Pancreas (tissue), 10 donors: ENCODE measurements at places on chromosomes 2 and 18. TPM values are rescaled to one million over a fixed set of nuclear protein-coding genes. Genes with fewer than 3 reads are reported as not detected.

DNA sequence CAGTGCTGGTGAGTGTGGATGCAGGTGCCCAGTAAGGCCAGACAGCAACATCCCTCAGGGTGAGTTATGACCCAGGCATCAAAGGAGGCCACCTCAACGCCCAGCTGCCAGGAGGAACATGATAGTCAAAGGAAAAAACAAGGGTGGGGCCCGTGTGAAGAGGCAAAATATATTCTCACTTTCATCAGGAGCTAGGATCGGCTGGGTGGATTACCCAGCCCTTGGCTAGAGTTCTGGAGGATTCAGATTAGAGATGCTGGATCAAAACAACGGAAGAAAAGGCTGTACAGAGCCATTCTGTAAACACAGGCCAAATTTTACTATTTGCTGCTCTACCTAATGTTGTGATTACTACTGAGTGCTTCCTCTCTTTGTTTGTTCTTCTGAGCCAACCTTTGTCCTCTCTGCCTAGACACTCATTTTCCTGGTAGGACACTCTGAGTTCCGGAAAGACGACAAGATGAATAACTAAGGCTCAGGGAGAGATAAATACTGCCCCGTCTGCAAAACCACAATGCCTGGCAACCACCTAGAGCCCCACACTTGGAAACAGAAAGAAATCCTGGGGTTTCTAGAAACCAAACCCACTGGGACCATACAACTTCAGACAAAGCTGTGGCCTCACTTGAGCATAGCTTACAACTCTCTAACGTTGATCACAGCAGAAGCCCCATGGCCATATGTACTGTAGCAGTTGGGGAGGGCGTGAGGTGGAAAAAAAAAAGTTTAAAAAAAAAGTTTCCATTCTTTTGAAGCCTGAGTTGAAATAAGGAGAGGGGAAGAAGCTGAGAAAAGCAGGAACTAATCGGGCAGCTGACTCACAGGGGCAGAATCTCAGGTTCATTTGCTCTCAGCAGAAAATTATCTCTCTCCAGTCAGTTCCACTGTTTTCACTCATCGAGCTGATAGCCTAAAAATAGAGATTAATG, 17.8 kb upstream of the PMAIP1 start:
- no peak for DNase-seq

DNA sequence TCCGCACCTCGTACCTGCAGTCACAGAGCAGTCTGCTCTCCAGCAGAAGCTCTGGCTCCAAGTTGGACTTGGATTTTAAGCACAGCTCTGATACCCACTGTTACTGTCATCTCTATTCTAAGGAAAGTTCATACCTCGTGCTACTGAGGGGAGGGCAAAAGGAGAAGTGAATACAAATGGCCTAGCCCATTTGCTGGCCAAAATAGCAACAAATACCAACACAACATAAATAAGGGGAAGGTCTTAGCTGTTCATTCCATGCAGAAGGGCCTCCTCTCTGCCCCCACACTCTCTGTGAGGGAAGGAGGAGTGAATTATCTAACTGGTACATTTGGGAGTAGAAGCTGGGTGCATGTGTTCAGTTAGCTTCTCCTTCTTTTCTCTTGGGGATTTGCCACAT, 739.4 kb upstream of the RAB6C start:
- no peak for DNase-seq

GRCh38 chr2:133812826-133813617, 244.8 kb upstream of the NCKAP5 start:
- no peak for DNase-seq

GRCh38 chr2:15896859-15897258, 43.5 kb upstream of the MYCN start:
- DNase-seq, result no peak

DNA sequence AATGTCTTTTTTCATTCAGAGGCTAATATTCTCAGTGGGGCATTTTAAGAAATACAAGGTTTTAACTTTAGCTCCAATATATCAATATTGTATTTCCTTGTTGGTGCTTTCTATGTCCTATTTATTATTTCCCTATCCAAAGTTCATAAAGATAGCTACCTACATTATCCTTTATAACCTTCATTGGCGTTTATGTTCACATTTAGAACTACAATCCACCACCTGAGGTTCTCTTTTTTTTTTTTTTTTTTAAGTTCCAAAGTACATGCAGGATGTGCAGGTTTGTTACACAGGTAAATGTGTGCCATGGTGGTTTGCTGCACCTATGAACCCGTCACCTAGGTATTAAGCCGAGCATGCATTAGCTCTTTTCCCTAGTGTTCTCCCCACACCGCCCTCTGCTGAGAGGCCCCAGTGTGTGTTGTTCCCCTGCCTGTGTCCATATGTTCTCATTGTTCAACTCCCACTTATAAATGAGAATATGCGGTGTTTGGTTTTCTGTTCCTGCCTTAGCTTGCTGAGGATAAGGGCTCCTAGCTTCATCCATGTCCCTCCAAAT, 694.6 kb downstream of the SUCLG1 start:
- no peak for DNase-seq

GRCh38 chr18:64929036-64929435, 780.1 kb upstream of the LINC00305 start:
- no peak for DNase-seq

DNA sequence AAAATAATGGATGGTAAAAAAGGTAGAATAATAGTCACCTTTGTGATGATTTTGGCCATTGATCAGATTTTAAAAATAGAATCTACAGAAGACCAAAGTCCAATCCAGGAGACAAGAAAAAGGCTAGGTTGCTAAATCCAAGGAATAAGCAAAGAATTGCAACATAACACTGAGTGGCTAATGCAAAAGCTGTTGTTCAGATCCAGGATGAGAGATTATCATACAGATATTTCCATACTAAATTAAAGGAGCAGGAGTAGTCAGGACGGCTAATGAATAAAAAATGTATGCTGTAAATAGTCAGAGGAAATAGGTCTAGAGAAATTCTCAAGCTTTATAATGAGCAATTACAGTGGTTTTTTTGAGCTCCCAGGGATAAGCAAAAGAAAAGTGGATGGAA, 745.9 kb upstream of the ACVR2A start:
- no peak for DNase-seq

DNA sequence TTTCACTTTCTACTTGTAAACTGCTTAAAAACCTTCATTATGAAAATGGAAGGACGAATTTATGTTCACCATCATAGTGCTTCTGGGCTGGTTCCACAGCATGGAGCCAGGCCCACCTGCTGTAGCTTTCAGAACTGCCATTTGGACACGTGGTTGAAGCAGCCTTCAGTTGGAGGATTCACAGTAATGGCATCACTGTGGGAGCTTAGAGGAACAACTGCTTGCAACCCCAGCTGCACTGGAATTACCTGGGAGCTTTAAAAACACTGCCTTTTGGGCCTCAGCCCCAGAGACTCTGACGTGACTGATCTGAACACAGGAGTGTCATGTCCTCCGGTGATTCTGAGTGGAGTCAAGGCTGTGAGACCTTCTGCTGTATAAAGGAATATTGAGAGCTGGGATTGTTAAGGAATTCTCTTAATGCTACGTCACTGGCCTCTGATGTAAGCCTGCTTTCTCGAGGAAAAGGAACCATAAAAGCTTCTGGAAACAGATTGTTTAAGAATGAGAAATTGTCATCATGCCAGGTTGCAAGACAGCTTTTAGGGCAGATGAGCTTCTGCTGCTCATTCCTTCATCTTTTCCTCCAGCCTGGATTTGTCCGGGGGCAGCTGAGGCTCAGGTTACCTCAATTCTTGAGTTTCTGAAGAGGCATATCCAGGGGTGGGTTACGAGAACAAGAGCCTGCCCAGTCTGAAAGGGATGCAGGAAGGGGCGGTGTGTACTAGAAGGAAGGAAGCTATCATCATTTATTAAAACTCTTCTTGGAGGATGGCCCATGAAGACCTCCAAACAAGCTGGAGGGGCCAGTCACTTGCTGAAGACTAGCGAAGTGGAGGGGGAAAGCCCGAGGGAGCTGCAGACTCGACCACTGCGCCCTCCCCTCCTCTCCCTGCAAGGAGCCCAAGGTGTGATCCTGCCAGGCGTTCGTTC, 1.3 kb upstream of the IL1R1 start:
- DNase-seq, result no peak

GRCh38 chr2:75798569-75798968, 87.9 kb upstream of the GCFC2 start:
- DNase-seq, result no peak

GRCh38 chr18:12639990-12640880, 17.7 kb downstream of the SPIRE1 start:
- DNase-seq, result no peak

GRCh38 chr2:148614014-148614321, 30.6 kb upstream of the EPC2 start:
- no peak for DNase-seq

DNA sequence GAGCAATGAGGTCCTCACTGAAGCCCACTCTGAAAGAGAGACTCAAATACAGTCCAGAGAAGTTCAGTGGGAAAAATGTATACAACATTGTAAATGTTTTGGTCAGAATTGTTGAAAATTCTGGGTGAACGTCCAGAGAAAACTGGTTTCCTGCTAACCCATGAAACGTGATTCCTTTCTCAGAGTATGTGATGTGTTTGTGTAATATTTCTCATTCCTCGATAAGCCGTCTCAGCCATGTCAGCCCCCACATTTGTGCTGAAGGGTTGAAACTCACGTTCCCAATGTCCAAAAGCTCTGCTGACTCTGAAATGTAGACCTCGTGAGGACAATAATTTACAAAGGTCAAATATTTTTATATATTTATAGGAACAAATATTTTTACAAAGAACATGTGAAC, 51.6 kb downstream of the BMP10 start:
- no peak for DNase-seq

DNA sequence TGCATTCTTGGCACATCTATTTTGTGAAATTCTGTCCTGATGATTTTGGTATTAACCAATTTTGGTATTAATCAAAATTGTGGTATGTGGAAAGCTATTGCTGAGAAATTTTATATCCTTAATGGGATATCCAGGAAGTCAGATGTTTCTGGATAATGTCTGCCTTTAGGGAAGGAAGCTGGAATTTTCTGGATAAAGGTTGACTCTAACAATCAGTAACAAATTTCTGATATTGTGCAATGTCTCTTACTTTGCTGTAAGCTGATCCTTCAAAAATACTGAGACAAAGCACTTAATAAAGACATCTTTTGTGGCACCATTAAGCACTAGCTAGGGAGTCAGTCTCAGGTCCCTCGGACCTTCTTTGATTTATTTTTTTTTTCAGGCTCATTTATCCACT, 100.8 kb upstream of the UGP2 start:
- DNase-seq, result no peak

GRCh38 chr18:51195451-51196117, 1.9 kb downstream of the MEX3C start:
- DNase-seq, result no peak

- DNase-seq, result no peak
Measured at GRCh38 chr2:191917967-191918651, 71.2 kb upstream of the CAVIN2 start.

GRCh38 chr18:35029770-35030169, 11.4 kb upstream of the MAPRE2 start:
- no peak for DNase-seq

DNA sequence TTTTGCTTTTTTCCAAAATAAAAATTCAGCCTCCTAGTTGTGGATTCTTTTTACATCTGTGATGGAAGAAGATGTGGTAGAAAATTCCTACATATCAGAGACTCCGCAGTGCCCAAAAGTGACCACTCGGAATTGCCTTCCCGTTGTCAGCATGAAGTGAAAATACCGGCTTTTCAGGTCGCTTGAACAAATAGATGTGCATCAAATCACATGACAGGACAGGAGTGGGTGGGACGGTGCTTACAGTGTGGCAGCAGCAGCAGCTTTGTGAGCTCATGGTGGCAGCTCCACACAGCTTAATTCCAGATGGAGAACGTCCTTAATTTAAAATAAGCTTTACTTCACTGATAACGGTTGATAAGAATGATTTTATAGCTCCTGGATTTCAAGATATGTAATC, 20.3 kb downstream of the SALL3 start:
- DNase-seq, result no peak

DNA sequence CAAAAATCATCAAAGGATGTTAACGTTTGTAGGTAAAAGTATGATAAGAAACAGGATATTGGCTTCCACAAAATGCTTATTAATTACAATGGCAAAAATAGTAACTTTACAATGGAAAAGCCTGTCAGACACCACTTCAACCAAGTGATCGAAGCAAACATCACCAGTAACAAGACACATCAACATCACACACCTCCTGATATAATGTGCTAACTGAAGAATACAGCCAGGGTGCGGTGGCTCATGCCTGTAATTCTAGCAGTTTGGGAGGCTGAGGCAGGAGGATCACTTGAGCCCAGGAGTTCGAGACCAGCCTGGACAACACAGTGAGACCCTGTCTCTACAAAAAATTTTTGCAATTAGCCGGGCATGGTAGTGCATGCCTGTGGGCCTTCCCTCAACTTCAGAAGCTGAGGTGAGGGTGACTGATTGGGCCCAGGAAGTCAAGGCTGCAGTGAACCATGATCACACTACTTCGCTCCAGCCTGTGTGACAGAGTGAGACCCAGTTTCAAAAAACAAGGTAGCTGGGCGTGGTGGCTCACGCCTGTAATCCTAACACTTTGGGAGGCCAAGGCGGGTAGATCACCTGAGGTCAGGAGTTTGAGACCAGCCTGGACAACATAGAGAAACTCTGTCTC, 15.0 kb downstream of the MGAT4A start:
- DNase-seq, result no peak

DNA sequence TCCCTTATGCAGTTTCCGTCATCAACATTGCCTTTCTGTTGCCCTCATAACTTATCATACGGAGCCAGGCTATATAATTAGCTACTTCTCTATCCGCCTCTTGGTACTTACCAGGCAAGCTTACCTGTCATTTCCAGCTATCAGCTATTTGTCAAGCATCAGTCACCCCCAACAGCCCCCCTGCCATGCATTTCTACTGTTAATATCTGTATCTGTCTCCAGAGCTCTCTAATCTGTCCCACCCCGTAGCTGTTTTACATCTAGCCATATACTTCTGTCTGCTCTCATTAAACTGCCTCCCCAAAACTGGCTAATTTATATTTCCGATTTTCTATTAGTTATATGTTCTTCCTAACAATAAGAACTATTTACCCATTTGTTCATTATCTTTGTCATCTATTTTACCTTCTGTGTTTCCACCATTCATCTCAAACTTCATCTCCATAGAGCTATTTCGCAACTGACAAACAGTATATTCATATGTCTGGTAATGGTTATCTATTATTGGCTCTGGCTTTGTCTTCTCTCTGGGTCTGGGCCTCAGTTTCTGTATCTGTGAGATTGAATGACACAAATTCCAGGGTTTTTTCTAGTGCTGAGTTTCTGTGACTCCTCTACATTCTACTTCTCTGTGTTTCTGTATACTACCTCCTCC, 9.6 kb downstream of the EMX1 start:
- DNase-seq, result no peak

- no peak for DNase-seq
Measured at GRCh38 chr2:25400576-25401216, 59.0 kb upstream of the DNMT3A start.

- no peak for DNase-seq
Measured at GRCh38 chr2:17593841-17594491, 53.5 kb downstream of the VSNL1 start.

- no peak for DNase-seq
Measured at GRCh38 chr2:6694555-6694954, 171.2 kb downstream of the CMPK2 start.

- DNase-seq, result no peak
Measured at GRCh38 chr18:58359620-58360019, 269.3 kb downstream of the ALPK2 start.

Gene SIX2
- total RNA-seq, result 3.2 TPM

Gene HOXD13
- total RNA-seq, result not detected

Gene ADAM23
- 0.28 TPM for total RNA-seq

Gene VIT
- 0.44 TPM for total RNA-seq

Gene SLC23A3
- total RNA-seq, result 0.16 TPM

Gene FER1L5
- total RNA-seq, result 1.5 TPM

Gene STON1
- 2.5 TPM for total RNA-seq

Gene CAPN14
- not detected for total RNA-seq

Gene NAT8
- not detected for total RNA-seq

Gene USP40
- 21.6 TPM for total RNA-seq

Gene PJVK
- 1.7 TPM for total RNA-seq
